DND-41 (cell line): ENCODE measurements at places on chromosomes 5 and 9.

- peak; percentile 98 for DNase-seq
These were observed at the start of gene CNOT8 for GRCh38 chr5:154858297-154858971. TSS of gene CNOT8 (plus strand) at chr5:154858627. CDS start at chr5:154863279, 4,652 bp downstream.

GRCh38 chr5:159849437-159850083 lies 66.7 kb upstream of the ADRA1B start:
- no peak for DNase-seq

- DNase-seq = no peak
These were observed 69.7 kb downstream of the PRLR start for GRCh38 chr5:35160486-35161116.

DNA sequence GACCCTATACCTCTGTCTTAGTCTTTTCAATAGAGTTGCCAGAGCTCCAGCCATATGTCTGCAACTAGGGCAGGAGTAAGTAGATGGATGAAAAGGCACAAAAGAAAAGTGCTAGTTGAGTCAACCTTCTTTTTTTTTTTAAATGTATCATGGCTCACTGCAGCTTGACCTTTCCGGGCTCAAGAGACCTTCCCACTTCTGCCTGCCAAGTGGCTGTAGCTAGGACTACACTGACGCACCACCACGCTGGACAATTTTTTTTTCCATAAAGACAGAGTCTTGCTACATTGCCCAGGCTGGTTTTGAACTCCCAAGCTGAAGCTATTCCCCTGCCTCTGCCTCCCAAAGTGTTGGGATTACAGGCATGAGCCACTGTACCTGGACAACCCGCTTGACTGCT lies 27.3 kb downstream of the FOXE1 start:
- no peak for DNase-seq

DNA sequence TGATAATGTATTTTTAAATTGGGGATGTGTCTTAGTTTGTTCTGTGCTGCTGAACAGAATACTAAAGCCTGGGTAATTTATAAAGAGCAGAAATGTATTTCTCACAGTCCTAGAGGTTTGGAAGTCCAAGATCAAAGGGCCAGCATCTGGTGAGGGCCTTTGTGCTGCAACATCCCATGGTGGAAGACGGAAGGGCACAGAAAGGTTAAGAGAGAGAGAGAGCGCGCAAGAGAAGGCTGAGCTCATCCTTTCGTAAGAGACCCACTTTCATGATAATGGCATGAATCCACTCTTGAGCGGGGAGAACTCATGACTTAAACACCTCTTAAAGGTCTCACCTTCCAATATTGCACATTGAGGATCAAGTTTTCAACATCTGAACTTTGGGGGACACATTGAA lies 79.1 kb upstream of the GOLM1 start:
- no peak for DNase-seq

DNA sequence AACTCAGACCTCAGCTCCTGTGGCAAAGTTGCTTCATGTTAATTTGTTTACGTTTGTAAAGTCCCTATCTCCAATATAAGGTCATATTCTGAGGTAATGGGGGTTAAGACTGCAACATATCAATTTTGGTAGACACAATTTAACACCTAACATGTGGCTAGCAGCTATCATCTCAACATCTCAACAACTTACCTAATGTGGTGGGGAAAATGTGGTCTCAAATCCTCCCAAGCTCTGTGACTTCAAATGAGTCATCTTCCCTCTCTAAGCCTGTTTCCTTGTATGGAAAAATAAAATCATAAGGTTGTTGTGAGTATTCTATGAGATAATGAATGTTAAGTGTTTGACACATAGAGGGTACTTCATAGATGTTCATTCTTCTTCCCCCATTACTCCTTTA lies 443.3 kb downstream of the CDK5RAP2 start:
- DNase-seq = no peak

- DNase-seq = no peak
These were observed 660.3 kb upstream of the WWC1 start for GRCh38 chr5:167631191-167631590.

- DNase-seq = no peak
These were observed 66.9 kb downstream of the EBF1 start for GRCh38 chr5:159032656-159033350.

- DNase-seq = no peak
These were observed 168.8 kb upstream of the SLC27A6 start for GRCh38 chr5:128796506-128796905.

DNA sequence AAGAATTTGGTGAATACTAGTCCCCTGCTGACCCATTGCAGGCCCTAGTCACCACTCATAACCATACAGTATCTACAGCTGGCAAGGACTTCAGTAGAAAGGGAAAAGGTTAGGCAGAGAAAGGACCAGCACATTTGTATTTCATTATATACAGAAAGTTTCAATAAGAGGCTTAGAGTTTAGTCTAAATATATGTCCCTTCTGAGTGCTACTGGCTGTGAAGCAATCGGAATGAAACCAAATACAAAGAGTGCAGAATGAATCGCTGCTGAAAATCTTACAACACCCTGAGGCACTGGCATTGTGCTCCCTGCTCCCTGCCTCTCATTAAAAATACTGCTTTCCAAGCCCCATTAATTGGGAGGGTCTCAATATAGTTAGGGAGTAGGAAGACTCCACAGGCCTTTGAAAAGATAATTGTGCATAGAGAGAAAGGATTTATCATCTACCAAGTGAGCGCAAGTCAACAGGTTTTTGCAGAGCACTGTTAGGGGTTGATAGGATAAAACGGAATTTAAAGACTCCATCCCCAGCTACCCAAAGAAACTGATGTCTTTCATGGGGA lies 110.8 kb downstream of the SLC1A3 start:
- DNase-seq = no peak

DNA sequence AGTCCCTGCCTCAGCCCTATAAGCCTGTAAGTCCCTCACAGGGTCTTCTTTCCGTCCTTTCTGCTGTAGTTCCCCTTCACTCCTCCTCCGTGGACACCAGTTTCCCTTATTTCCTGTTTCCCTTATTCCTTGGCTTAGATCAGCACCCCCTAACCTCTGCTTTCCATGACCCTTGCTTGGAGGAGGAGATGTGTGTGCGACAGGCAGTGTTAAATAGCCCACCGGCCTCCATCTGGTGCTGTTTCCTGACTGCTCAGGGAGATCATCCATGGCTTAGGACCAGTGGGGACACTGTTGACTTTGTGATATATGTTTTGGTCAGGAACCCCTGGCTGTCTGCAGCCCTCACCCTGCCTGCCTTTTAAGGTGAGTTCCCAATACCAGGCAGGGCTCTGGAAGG lies 34.1 kb upstream of the PSD2 start:
- no peak for DNase-seq

DNA sequence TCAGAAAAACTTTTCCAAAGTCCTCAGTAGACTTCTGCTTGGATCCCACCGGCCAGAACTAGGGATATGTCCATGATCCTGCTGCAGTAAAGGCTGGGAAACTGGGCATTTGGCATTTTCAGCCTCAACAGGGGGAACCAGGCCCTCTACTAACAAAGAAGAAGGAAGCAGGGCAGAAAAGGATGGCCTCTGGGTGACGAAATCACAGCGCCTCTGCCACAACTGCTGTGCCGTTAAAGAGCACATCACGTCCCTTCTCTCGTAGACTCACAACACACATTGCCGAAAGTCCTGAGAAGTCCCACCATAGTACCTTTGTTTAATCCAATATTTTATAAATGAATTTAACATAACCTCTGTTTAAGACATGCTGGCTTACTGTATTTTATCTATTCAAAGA lies 10.4 kb upstream of the AFAP1L1 start:
- no peak for DNase-seq

DNA sequence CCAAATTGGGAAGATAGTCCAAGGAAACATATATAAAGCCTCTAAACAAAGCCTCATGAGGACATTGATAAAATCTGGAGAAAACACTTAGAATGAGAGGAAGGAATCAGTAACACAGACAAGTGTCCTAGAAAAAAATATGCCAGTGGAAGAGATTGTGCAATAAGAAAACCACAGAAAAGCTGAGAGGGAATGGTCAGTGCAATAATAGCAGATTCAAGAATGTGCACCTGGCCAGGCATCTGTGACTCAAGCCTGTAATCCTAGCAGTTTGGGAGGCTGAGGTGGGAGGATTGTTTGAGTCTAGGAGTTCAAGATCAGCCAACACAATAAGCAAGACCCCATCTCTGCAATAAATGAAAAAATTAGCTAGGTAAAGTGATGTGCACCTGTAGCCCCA lies 691.2 kb upstream of the CDH6 start:
- DNase-seq = no peak

- peak; percentile 6 for DNase-seq
These were observed 11.9 kb downstream of the LPCAT1 start for GRCh38 chr5:1511651-1512540.

GRCh38 chr9:81636255-81636599 lies 53.1 kb downstream of the TLE1 start:
- DNase-seq = no peak

GRCh38 chr5:115571441-115571878 lies 26.9 kb upstream of the FEM1C start:
- DNase-seq = no peak

DNA sequence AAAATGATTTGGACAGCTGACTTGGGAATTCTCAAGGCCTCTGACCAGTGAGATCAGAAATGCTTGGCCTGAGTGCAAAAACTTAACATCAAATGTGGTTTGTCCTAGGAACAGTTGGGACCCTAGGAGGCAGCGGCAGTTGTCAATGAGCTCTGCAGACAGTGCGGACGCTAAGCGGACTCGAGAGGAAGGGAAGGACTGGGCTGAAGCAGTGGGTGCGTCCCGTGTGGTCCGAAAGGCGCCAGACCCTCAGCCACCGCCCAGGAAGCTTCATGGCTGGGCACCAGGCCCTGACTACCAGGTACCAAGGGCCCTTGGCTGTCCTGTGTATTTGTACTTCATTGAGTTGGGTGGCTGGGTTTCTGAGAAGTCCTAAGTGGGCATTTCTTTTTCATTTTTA lies 43.7 kb upstream of the POMT1 start:
- DNase-seq = no peak

DNA sequence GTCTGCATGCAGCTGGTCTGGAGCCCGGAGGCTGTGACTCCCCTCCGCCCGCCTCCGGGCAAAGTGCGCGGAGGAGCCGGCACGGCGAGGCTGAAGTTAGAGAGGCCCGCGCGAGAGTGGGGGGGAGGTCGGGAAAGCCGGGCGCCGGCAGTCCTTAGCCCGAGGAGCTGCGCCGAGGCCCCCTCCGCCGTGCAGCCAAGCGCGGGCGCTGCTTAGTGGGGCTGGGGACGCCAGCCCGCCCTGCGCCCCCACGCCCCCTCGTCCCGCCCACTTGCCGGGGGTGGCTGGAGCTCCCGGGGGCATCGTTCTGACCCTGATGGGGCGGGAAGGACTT lies 403 bp downstream of the NINJ1 start:
- DNase-seq = peak; percentile 41

- DNase-seq = no peak
These were observed 1571.3 kb downstream of the MAT2B start for GRCh38 chr5:165076686-165077085.

- DNase-seq = no peak
These were observed 110.9 kb upstream of the TARS1 start for GRCh38 chr5:33329891-33330290.

DNA sequence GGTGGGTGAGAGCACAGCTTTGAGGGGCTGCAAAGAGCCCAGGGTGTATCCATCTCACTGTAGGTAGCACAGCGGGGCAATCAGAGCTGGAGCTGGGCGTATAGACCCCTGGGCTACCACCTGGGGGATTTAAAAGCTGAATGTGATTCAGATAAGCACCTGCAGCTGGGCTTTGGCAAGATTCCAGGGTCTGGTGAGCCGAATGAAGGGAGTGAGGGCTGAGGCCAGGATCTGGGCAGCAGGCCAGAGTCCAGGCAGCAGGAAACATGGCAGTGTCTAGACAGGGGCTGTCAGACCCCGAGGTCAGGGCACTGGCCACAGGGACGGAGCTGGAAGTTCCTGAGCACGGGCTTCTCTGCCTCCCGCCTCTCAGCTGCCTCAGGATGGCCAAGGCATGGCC lies 8.7 kb downstream of the ASS1 start:
- DNase-seq = no peak

DNA sequence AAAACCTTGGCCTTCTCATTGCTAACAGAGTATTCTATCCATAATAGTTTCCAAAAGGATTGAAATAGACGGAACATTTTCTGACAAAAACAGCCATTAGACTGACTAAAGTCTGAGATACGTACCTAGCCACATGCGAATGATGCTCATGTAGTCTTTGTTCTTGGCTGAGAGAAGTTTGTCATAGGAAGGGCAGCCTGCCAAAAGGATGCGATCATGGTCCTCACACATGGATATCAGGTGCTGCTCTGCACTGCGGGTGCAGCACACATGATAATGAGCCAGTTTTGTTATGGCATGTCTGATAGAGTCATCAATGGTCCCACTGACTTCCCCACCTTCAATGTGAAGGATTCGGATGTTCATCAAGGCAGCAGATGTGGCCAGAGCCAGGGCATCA lies 12.3 kb downstream of the GNE start:
- DNase-seq = no peak

DNA sequence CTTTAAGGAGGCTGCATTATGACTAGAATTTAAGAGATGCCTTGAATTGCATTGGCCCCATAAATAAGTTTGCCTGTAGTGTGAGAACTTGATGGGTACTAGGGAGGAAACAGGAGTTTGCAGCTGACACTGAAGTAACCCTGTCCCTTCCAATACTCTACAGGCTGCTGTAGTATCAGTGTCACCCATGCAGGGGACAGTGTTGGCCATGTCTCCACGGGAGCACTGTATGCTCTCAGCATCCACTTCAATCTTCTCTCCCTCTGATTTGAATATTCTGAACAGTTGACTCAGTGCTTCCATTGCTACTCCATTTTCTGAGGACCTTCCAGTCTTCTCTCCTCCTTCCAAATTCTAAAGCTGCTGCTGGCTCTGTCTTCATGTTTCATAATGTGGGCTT lies 11.4 kb upstream of the IFNA14 start:
- no peak for DNase-seq

DNA sequence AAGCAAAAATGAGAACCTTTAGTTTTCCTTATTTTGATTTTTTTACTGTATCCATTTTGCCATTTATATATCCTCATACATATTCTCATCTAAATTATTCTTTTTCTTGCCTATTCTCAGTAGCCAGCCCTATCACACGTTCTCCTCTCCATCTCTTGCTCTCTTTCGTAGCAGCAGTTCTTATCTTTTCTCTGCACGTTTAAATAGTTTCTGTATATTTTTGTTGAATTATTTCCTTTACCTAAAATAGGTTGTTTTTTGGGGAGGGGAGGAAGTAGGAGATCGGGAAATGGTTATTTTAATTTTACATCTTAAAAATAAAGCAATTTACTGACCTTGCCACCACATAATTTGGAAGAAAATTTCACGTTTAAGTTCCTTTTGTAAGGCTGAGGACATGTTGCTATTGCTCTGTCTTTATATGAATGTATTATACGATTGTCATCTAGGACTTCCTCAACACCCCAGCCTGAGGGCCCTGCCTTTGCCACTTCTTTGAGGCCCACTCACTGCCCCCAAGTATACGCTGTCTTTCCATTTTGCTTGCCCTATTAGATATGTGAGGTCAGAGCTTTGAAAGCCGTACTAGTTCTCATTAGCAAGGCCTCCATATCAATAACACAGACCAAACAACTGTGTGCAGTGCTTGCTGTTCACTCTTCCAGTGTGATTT lies 140.3 kb downstream of the GNAQ start:
- DNase-seq = no peak

DNA sequence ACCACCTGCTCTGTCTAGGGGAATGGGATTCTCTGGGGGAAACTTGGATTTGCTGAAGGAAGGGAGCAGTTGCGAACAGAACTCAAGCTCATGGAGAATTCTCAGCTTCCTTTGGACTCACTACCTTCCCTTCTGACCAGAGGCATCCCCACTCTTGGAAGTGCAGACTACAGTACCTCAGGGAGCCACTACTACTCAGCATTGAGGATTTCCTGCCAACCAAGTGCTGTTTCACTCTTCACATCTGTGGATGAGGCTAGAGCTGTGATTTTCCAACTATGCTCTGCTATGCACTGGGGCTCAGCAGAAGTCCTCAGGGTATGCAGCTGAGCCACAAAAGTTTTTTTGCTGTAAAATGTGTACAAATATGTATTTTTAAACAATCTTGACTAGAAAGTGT lies 43.9 kb downstream of the MACROH2A1 start:
- no peak for DNase-seq
